ENCODE measurements at places on chromosomes 5 and 9. TPM values are rescaled to one million over a fixed set of nuclear protein-coding genes. Genes with fewer than 3 reads are reported as not detected.
A peak's percentile ranks its signal among the peaks of the same experiment; 100 is the strongest.

- no peak for DNase-seq
These were observed 30.2 kb downstream of the SH3PXD2B start for GRCh38 chr5:172424111-172424490.

- peak; percentile 51 for DNase-seq
These were observed 11.3 kb downstream of the MYOZ3 start for GRCh38 chr5:150672237-150672883.

DNA sequence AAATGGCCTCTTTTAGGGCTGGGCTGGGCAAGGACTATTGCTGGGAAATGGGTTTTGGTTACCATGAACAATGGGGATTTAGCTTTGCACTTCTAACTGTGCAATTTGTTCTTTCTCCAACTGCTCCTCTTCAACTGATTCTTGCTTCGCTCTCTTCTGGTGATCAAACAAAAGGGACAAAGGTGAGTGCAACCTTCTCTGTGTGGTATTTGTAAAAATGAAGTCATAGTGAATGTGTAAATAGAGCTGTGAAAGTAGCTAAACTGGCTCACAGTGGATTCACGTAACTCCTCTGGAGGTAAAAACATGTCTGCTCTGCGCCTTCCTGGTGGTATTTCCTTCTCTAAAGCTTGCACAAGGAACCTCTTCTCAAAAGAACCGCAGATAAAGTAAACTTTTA lies 20.9 kb upstream of the SPINK14 start:
- DNase-seq, result no peak

SLC22A4 gene
- polyA plus RNA-seq, result 7.6 TPM

INPP5E gene
- polyA plus RNA-seq, result 6.9 TPM
